ENCODE measurements at places on chromosomes 11 and 22.

DNA sequence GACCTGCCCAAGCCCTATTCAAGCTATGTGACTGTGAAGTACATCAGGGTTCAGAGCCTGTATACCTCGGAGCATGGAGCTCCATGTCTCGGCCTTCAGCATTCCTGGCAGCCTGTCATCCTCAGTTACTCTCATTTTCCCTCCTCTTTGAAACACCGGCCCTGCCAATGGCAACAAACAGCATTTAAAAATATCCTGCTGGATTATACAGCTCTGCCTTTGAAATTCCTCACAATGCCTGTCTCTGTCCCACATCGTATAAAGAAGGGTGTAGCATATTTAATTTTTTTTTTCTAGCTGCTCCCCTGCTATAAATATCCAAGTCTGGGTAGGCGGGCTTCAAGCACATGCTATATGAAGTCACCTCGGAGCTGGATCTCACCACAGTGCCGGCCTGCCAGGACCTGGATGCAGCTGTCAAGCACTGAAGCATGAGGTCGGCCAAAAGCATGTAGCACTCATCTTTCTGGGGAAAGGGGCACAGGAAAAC, 11.8 kb downstream of the ABTB2 start:
- no peak for DNase-seq

DNA sequence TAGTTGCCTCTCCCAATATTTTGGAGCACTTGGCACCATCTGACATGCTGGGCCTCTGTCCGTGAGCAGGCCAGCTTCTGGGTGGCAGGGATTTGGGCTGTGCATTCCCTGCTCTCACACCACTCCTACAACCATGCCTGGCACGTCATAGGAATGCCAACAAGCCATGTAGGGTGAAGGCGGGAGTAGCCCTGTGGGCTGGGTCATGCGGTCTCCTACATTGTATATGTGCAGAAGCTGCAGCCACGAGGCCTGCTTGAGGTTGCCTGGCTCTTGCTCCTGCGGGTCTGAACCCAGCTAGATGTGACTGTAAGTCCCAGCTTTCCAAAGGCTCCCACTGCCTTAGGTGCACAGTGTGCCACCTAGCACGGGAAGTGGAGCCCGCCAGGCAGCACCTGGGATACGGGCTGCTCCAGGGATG, 14.5 kb downstream of the MYEOV start:
- DNase-seq: no peak

- DNase-seq: no peak
These were observed 177.3 kb upstream of the SORL1-AS1 start for GRCh38 chr11:121630041-121630440.

GRCh38 chr11:33907421-33907820, 15.5 kb upstream of the LMO2 start:
- DNase-seq: no peak

- peak; percentile 35 for DNase-seq
These were observed 65.0 kb upstream of the TMEM45B start for GRCh38 chr11:129750343-129751292.

DNA sequence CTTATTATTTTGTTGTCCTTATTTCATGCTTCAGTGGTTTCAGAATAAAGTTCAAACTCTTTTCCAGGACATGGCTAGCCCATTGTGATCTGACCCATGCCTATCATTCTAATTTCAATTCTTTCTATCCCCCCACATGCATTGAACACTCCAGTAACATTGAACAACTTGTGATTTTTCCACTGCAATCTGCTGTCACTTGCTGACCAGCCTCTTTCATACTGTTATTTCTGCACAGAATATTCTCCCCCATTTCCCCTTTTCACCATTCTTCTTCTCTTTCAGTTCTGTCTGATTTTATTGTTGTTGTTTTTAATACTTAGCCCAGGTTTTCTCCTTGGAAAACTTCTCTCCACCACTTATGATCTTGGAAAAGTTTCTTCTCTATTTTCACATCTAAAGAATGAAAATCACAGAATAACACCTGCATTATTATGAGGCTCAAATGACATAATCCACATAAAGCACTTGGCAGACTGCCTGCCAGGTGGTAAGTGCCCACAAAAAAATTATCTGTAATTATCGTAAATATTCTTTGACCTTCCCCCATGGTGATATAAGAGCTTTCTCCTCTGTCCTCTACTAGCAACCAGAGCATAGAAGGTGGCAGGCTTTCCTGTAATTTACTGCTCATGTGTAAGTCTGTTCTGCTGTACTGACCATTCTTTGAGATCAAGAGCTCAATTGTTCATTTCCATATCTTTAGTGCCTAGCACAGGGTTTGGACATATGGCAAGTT, 51.9 kb upstream of the EED start:
- DNase-seq: peak; percentile 92
